ENCODE measurements at places on chromosomes 2 and 18.

DNA sequence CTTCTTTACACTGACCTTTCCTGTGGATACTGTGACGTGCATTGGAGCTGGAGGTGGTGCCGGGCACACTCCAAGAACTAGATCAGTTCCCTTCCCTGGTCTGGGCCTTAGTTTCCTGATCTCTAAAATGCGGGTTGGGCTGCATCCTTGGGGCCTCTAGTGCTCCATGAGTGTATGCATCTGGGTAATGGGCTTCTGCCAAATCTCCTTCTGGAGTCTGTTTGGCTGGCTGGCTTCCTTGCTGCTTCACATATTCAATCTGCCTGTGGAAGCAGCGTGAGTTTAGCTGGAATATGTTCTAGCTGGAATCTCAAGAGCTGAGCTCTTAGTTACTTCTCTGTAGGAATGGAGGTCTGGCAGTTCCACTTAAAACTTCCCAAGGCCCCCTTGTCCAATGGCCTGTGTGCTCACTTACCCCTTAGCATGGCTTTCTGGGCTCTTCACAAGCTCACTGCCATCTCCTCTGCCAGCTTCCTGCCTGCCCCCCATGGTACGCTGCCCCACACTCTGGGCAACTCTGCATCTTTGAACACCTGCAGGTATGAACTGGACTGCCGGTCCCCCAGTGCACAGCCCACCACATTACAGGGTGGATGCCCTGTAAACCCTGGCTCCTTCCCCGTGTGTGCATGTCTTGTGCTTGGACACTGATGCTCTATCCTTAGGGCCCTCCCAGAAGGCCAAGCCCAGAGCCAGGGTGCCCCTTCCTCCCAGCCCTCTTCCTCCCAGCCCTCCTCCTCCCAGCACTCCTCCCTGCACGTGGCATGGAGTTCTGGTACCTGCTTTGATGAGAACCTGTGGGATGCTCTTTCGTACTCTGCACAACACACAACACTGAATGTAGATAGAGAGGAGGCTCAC, 103.6 kb upstream of the SMAD2 start:
- no peak for DNase-seq

GRCh38 chr18:7941533-7941932, 374.4 kb downstream of the PTPRM start:
- no peak for DNase-seq

- DNase-seq, result no peak
Observed at GRCh38 chr2:42792583-42793333, at the start of gene HAAO. TSS of gene HAAO (minus strand) at chr2:42792583. CDS start at chr2:42792536, 47 bp downstream.

- no peak for DNase-seq
Observed at GRCh38 chr2:240822280-240822847, 2.3 kb upstream of the KIF1A start.

GRCh38 chr2:156399950-156400705, 36.1 kb upstream of the GPD2 start:
- peak; percentile 15 for DNase-seq

- DNase-seq, result no peak
Observed at GRCh38 chr2:193520709-193521458, 1326.2 kb upstream of the TMEFF2 start.

DNA sequence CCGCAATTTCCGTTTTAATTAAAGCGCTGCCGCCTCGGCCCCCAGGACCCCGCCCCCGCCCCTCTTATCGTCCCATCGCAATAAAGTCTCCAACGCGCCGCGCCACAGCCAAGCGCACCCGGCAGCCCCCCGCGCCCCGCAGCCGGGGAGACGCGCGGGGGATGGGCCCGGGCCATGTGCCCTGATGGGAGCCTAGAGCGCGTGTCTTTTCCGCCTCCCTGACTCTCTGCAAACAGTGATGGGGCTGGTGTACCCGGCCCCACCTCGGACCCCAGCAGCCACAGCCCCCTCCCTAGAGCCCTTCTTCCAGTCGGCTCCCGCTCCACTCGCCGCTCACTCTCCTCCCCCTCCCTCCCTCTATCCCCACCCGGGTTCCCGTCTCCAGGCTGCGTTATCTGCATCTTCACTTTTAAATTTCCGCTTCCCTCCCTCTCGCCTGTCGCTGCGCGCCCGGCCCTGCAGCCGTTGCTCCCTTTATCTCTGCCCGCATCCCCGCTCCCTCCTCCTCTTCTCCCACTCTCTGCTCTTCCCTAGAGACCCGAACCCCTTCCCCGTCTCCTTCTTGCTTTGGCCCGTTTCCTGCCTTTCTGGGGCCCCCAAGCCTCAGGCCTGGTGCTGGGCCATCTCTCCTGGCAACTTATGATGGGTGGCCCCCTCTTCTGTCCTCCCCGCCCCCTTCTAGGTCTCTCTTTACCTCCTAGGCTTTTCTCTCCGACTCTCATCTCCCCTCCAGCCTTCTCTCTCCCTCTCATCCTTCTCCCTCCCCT, 524 bp upstream of the FEV start:
- DNase-seq, result no peak

- no peak for DNase-seq
Observed at GRCh38 chr18:3625742-3626091, 175.7 kb downstream of the TGIF1 start.

- no peak for DNase-seq
Observed at GRCh38 chr2:229202646-229203045, 68.4 kb downstream of the PID1 start.

DNA sequence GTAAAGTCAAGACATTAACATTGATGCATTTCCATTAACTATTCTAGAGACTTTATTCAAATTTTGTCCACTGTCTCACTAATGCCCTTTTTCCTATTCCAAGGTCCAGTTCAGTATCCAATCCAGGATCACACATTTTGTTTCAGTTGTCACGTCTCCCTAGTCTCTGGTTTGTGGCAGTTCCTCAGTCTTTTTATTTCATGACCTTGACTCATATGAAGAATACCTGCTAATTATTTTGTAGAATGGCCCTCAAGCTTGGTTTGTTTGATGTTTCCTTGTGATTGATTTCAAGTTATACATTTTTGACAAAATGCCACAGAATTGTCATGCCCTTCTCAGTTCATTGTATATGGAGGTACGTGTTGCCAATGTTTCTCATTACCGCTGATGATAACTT, 145.2 kb downstream of the FHOD3 start:
- no peak for DNase-seq

- DNase-seq, result no peak
Observed at GRCh38 chr2:73714091-73714490, 23.1 kb downstream of the TPRKB start.

DNA sequence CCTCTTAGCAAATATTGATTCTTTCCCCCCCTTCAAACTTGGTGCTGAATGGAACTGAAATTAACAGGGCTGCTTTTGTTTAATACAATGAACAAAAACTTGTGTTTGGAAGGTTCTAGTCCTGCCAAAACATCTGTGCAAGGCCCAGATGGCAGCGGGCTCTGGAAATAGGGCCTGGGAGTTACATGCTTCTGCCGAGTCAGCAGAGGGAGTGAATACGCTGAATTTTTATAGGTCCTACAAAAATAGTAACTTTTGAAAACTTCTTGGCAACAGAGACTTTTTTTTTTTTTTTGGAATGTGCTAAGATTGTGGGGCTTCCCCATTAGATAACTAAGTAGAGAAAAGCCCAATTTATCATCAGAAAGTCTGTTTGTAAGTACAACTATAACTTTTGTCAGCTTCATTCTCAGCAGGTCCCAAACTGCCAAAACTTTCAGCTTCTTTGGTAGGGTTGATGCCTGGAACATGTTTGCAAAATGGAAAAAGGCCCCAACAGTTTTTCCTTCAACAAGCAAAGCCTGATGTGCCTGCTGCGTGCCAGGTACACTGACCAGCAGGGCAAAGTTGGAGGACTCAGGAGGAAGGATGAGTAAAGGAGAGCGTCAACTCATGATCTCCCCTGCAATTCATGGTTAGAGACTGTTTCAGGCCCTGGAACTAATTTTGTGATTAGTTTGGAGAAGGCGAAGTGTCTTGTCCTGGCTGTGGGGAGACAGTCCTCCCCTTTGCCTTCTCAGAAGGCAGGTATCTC, 45.1 kb upstream of the HDAC4 start:
- DNase-seq, result peak; percentile 19

GRCh38 chr18:23134780-23135549, at the start of gene CABLES1:
TSS of gene CABLES1 (plus strand) at chr18:23135485. CDS start at chr18:23135763, 278 bp downstream.
- DNase-seq, result peak; percentile 33

GRCh38 chr18:57077786-57078552, 68.9 kb upstream of the BOD1L2 start:
- peak; percentile 88 for DNase-seq

DNA sequence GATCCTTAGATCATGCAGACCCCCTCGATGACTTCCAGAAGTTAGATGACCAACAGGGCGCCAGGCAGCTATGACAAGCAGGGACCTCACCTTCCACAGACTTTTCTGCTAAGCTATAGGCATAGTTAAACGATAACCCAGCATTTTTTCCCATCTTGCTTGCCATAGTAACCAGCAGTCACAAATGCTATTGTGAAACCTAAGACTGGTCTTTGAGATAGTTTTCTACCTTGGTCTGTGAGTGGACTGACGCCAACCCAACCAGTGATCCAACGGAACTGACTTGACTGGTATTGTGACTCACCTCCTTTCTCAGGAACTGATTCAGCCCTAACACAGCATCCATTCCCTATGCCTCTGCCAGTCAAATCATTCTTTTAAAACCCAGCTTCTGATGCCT, 361.2 kb downstream of the LRRTM4 start:
- no peak for DNase-seq

- no peak for DNase-seq
Observed at GRCh38 chr18:53950545-53950944, 273.9 kb downstream of the MBD2 start.

- peak; percentile 30 for DNase-seq
Observed at GRCh38 chr2:223264541-223265193, 212.7 kb downstream of the KCNE4 start.

DNA sequence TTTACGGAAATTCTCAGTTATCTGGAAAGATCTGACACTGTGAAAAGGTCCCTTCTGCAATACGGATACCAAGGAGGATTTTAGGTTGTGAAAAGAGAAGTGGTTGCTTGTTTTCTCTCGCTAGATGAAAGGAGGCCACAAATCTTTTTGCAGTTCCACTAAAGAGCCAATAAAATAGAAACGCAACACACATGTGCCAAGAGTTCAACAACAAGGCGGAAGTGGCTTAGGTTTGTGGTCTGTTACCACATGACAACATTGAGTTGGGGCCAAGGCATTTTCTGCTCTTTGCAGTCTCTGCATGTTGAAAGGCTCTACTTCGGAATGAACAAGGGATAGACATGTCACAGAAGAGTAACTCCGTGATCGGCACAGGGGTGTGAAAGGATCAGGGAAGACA, 115.7 kb upstream of the OSR1 start:
- peak; percentile 99 for DNase-seq

- no peak for DNase-seq
Observed at GRCh38 chr2:230128623-230129342, 60.1 kb upstream of the SLC16A14 start.

DNA sequence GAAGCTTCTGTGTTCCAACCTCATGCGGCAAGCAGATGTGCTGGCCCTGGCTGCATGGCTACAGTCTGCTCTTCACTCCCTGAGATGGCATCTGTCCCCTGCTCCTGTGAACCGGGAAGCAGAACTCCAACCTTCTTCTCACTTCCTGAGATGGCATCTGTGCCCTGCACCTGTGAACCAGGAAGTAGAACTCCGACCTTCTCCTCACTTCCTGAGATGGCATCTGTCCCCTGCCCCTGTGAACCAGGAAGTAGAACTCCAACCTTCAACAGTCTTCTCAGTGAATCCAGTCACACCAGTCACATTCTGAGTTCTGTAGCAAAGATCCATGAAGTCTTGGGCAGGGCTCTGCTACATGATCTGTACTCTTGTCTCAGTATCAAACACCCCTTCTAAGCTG, 887.2 kb upstream of the KLHL29 start:
- DNase-seq, result peak; percentile 33

DNA sequence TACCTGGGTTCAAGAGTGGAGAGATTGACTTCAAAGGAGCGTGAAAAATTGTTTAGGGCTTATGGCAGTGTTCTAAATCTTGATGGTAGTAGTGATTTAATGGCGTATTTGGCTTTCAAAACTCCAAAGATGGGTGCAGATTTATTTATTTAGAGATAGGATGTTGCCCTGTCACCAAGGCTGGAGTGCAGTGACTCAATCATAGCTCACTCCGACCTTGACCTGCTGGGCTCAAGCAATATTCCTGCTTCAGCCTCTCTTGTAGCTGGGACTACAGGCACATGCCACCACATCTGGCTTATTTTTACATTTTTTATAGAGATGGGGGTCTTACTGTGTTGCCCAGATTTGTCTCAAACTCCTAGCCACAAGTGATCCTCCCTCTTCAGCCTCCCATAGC, 52.5 kb downstream of the FAM117B start:
- DNase-seq, result no peak

- no peak for DNase-seq
Observed at GRCh38 chr2:182597570-182598295, 118.3 kb upstream of the DNAJC10 start.

GRCh38 chr2:239255628-239256349, 145.0 kb downstream of the HDAC4 start:
- no peak for DNase-seq
